Activated CD4-positive, CD25-positive, alpha-beta regulatory T cell (primary cell): ENCODE measurements at places on chromosomes 2 and 18.

- no peak for DNase-seq
Measured at GRCh38 chr2:229408356-229408755, 137.3 kb upstream of the PID1 start.

GRCh38 chr2:45567974-45568789, 42.9 kb downstream of the SRBD1 start:
- no peak for DNase-seq

GRCh38 chr2:172085460-172086159, at the start of gene DLX1:
Gene DLX1 (plus strand): TSS chr2:172085507. CDS start chr2:172085678, 171 bp downstream.
- DNase-seq, result no peak

GRCh38 chr18:65752625-65753325, 2.0 kb downstream of the CDH7 start:
- DNase-seq, result no peak

- DNase-seq, result no peak
Measured at GRCh38 chr2:11133238-11133935, 21.9 kb upstream of the SLC66A3 start.

GRCh38 chr2:192932376-192932775, 737.6 kb upstream of the TMEFF2 start:
- no peak for DNase-seq

- DNase-seq, result no peak
Measured at GRCh38 chr18:55688030-55688429, 100.0 kb upstream of the TCF4 start.

DNA sequence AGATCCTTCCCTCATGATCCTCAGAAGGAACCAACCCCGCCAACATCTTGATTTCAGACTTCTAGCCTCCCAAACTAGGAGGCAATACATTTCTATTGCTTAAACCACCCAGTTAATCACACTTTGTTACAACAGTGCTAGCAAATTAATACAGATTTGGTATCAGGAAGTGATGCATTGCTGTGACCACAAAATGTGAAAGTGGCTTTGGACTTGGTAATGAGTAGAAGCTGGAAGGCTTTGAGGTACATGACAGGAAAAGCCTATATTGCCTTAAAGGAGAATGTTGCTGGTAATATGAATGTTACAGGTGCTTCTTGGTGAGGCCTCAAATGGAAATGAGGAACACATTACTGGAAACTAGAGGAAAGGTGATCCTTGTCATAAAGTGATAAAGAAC, 260.3 kb downstream of the SATB2 start:
- DNase-seq, result no peak

DNA sequence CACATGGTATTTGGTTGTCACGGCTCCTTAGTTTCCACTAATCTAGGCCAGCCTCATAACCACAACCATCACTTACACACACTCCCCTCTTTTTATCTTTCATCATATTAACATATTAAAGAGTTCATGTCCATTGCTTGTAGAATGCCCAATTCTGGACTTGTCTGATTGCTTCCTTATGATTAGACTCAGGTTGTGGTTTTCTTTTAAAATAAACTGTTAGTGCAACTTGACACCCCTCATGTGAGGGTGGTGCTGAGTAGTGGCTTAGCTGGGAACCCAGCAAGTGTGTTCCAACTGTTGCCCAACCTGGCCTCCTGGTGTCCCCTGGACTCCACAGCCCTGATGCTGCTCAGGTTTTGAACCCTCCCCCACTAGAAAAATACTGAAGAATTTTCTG, 20.1 kb upstream of the CD207 start:
- no peak for DNase-seq

- no peak for DNase-seq
Measured at GRCh38 chr2:229313591-229313990, 42.5 kb upstream of the PID1 start.

GRCh38 chr18:29161429-29161828, 984.5 kb upstream of the CDH2 start:
- no peak for DNase-seq

- DNase-seq, result no peak
Measured at GRCh38 chr2:54770211-54770610, 46.7 kb downstream of the EML6 start.
